ENCODE measurements at places on chromosomes 4 and X.

- DNase-seq = no peak
Observed at GRCh38 chr4:169254546-169254983, 16.2 kb downstream of the SH3RF1 start.

DNA sequence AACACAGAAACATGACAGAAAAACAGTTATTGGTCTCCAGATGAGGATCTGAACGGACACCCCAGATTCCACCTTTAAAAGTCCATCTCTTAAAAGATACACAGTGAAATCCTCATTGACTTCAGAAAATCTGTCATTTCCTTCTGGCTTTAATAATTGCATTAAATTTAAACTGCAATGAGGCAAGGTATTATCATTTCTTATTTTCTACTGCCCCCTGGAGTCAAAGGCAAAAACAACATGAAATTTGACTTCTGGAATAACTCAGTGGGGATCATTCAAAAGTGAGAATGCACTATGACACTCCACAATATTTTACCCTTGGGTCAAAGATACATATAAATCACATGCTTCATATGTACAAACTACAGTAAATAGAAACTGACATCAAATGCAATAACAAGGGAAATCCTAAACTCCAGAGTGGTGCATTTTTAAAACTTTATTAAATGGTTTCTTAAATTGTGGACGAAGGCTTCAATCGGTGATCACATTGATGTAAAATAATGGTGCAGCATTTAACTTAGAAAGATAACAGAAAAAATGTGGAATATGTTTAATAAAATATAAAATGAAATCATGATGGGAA is 56.4 kb upstream of the SPANXN1 start:
- peak; percentile 0 for DNase-seq

GRCh38 chrX:139930916-139931645 is 1.8 kb downstream of the ATP11C start:
- no peak for DNase-seq

- no peak for DNase-seq
Observed at GRCh38 chr4:2136726-2137125, 77.6 kb downstream of the NAT8L start.

- no peak for DNase-seq
Observed at GRCh38 chrX:53190363-53190960, 34.5 kb downstream of the KDM5C start.

GRCh38 chr4:120291541-120291940 is 224.9 kb upstream of the MAD2L1 start:
- DNase-seq = no peak

GRCh38 chr4:176409627-176410026 is 89.9 kb downstream of the SPCS3 start:
- DNase-seq = no peak

DNA sequence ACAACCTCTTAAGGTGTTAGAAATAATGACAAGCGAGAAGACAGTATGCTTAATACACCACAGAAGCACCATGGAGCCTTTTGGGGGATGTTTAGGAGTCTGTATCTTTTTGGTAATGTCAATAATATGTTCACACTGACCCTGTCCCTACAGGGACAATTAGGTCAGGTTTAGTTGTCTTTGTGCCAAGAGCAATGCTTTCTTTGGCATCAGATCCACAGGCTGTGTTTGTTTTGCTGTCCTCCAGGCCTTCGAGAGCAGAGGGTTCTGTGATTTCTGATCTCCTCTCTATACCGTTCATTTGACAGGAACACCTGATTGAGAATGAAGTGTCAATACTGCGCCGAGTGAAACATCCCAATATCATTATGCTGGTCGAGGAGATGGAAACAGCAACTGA is 153.8 kb downstream of the DCLK2 start:
- DNase-seq = no peak

DNA sequence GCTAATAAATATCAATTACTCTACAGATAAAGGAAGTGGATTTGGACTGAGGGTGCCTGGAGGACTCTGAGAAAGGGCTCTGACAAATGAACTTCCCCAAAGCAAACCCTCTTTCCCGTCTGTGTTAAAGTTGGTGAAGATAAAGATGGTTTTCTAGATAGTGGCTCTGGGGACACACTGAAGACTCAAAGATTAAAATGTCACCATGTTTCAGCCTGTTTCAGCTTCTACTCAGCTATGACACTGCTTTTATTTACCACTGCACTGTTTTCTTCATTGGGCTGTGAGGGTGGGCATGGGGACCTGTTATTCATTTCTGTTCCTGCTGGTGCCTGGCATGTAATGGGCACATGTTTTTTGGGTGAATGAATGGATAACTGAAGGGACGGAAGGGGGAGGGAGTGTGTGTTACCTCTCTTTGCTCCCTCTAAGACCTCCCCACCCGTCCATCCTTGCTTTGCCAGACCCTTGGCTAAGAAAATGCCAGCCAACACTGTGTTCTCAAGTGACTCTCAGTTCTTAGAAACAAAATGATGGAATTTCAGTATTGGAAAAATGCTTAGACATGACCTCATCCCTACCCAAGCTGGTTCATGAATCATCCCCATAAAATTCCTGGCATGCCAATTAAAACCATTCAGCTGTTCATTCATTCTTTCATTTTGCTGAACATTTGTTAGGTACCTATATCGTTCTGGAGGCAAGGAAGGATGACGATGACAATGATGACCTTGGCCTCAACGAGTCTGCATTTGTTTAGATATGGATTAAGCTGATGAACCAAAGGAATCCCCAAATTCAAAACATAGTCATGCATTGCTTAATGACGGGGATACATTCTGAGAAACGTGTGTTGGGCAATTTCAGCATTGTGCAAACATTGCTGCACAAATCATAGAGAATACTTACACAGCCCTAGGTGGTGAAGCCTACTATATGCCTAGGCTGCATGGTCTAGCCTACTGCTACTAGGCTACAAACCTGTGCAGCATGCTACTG is 13.4 kb upstream of the STK32B start:
- peak; percentile 85 for DNase-seq

- no peak for DNase-seq
Observed at GRCh38 chr4:108135549-108136209, 33.1 kb downstream of the LEF1 start.

- DNase-seq = no peak
Observed at GRCh38 chrX:99719140-99719539, 690.9 kb downstream of the PCDH19 start.

- DNase-seq = no peak
Observed at GRCh38 chr4:6468376-6468775, 4.0 kb downstream of the PPP2R2C start.

- no peak for DNase-seq
Observed at GRCh38 chrX:134588806-134589205, 69.5 kb downstream of the PLAC1 start.

GRCh38 chrX:13142891-13143290 is 98.5 kb upstream of the FAM9C start:
- DNase-seq = peak; percentile 3

DNA sequence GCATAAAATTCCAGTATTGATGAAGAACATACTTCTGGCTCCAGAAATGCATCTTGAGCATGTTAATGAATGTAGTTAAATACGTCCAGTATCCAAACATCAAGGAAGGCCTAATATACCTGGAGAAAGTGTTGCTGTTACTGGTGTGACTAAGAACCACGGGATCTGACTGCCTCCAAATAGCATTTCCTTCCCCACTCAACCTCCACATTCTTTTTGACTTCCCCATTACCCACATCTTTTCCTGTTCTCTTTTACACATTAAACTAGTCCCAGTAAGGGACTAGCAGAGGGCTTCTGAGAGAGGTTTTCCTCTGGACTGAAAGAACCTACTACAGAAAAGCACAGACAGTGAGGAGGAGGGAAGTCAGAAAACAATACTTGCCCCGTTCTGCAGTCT is 482.8 kb upstream of the HTR2C start:
- no peak for DNase-seq

- DNase-seq = peak; percentile 21
Observed at GRCh38 chr4:108560616-108561015, 59.8 kb upstream of the RPL34 start.

DNA sequence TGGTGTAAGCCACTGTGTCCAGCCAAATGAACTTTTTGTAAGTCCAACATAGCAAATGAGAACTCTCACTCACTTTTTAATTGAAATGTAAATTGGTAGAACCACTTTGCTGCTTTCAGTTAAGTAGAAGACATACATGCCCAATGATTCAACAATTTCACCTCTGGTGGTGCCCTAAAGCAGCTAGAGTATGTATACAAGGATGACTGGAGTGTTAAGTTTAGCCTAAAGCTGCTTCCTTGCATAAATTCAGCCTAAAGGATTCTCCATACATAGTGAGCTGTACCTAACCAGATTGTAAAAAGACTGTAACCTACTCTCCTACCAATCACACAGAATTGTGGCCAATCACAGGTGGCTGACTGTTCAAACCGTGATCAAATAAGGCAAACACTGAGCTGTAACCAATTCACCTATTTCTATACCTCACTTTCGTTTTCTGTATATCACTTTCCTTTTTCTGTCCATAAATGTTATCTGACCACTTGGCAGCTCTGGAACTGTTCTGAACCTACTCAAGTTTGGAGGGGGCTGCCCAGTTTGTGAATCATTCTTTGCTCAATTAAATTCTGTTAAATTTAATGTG is 39.9 kb downstream of the PDS5A start:
- no peak for DNase-seq

DNA sequence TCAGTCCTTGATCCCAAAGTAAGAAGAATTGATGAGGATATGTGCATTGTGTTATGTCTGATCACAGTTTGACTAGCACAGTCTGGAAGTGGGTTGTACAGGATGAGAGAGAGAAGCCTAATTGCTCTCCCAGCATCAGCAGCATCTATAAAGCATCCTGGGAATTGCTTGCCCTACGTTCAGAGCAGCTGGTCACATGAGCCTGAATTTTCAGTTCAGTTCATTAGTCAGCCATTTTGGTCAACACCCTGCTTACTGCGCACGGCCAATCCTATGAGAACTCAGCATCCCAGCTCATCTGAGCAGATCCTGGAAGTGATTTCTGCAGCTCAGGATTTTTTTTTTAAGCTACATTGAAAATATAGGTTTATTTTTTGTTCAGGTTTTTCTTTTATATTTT is at the start of gene RUFY3:
TSS of gene RUFY3 (plus strand) at position 218 of the 400 bp plus-strand sequence. CDS start 610 bp downstream, outside the sequence.
- DNase-seq = no peak

- no peak for DNase-seq
Observed at GRCh38 chrX:96004386-96004785, 680.3 kb upstream of the DIAPH2 start.

DNA sequence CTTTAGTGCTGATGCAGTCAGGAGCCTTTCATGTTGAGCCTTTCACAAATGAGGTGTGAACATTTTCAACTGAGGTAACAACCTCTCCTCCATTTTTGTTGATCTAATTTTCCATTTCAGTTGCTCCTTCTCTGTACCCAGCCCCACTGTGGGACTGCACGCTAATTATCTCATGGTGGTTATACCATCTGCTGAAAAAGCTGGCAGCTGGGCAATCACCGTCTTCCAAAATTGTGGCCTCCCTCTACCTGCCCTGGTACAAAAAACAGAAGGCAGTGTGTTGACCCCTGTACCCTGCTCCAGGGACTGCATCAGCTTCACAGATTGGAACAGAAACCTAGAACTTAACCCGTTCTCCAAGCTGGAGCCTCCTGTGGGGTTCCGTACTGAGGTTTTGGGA is 72.4 kb upstream of the LONRF3 start:
- DNase-seq = no peak

- DNase-seq = no peak
Observed at GRCh38 chr4:28225050-28225449, 1364.4 kb downstream of the STIM2 start.

DNA sequence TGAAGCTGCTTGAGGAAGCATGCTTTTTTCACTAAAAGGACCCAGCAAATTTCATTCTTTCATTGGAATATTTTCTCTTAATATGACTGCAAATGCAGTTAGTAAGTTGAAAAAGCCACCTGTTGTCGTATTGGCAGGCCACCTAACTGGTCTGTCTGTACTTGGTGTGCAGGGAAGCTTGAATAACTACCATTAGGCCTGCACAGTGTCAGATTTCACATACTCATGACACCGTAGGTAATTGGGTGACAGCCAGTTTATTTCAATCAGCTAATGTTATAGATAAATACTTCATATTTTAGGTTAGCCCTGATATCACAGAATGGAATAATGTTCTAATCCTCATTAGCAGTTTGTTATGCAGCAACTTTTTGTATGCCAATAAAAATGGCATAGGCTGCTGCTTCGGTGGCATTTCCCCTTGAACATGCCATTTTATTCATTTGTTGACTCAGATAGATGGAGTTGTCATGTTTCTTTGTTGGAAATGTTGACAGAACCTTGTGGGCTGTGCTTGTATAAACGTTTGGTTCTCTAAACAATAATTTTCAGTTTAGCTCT is 173.7 kb downstream of the RPA4 start:
- DNase-seq = no peak

DNA sequence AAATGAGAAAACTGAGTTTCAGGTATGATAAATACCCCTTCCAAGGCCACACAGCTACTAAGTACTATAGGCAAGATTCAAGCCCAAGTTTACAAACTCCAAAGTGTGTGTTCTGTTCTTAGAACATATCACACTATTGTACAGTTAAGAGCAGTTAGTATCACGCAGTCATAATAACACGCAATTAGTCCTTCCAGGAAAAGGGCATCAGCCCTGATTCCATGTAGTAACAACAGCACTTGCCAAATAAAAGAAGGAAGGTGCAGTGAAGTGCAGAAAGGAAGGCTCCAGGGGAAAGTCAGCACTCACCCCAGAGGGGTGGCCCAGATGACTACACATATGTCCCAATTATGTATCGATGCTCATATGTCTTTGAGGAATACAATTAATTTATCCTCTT is 4.4 kb downstream of the TASL start:
- peak; percentile 42 for DNase-seq

DNA sequence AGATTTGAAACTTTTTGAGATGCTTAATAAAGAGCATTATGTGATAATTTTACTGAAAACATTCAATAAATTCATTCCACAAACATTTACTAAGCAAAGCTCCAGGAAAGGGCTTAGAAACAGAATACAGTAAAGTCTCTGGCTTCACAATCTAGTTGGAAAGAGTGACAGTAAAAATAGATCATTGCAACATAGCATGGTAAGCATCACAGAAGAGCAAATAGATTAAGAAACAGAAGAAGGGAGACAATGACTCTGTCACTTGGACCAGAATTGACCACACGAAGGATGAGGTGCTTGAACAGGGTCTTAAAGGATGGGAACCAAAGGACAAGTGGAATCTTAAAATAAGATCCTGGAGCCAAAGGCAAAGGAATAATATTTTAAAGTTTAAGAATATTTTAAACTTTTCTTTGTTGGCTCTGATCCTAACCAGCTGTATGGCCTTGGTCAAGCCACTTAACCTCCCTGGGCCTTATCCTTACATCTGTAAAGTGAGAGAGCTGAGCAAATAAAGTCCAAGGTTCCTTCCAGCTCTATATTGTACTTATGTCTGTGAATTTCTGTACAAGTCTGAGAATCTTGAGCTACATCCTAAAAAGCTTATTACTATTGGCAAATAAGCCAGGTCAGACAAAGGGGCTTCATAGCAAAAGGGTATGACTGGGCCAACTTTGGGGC is 33.9 kb downstream of the SEC24D start:
- no peak for DNase-seq

GRCh38 chr4:128221586-128221985 is 66.0 kb downstream of the PGRMC2 start:
- DNase-seq = no peak

- no peak for DNase-seq
Observed at GRCh38 chr4:143355540-143356217, 19.0 kb downstream of the GAB1 start.

- DNase-seq = no peak
Observed at GRCh38 chrX:38798956-38799355, 2.3 kb upstream of the MID1IP1 start.
